ENCODE measurements at places on chromosomes 2 and 18.
A peak's percentile ranks its signal among the peaks of the same experiment; 100 is the strongest.

DNA sequence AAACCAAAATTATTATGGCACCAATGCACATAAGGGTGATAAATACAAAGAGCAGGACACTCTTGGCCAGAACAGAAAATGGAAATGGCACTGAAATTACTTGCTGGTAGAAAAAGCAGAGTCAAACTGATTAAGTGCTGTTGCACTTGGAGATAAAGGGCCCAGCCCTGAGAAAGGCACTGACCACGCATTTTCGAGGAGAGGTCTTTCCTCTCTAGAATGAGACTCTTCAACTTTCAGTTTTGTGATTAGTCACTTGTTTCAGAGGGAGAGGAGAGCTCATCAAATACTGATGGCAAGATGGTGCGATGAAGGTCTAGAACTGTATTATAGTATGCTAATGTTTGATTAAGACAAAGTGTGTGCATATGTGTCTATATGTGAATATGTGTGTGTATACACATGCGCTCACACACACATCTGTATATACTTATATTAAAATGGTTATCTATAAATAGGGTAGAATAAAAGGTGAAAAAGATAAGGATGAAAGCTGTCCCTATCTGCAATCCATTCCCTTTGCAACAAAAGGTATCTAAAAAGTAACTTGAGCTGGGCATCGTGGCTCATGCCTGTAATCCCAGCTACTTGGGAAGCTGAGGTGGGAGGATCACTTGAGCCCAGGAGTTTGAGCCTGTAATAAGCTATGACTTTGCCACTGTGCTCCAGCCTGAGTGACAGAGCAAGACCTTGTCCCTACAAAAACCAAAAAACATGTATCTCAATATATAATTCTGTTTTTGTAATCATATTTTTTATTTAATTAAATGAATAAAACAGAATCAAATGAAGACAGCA is 48.8 kb upstream of the ZDBF2 start:
- no peak for DNase-seq

DNA sequence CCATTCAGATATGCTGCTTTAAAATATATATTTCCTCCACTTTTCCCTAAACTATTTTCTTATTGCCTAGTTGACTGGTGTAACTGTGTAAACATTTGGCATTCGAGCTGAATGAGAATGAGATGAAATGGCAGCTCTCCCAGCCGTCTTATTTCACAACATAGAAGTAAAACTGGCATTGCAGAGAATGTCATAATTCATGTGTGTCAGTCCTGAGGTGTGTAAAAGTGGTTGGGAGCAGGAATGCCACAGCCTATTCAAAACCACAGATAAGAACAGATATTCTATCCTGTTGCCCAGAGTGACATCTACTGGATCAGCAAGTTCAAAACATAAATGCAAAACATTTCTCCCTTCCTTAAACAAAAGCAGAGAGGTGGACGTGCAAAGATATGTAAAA is 565.5 kb upstream of the CHAC2 start:
- peak; percentile 28 for DNase-seq

DNA sequence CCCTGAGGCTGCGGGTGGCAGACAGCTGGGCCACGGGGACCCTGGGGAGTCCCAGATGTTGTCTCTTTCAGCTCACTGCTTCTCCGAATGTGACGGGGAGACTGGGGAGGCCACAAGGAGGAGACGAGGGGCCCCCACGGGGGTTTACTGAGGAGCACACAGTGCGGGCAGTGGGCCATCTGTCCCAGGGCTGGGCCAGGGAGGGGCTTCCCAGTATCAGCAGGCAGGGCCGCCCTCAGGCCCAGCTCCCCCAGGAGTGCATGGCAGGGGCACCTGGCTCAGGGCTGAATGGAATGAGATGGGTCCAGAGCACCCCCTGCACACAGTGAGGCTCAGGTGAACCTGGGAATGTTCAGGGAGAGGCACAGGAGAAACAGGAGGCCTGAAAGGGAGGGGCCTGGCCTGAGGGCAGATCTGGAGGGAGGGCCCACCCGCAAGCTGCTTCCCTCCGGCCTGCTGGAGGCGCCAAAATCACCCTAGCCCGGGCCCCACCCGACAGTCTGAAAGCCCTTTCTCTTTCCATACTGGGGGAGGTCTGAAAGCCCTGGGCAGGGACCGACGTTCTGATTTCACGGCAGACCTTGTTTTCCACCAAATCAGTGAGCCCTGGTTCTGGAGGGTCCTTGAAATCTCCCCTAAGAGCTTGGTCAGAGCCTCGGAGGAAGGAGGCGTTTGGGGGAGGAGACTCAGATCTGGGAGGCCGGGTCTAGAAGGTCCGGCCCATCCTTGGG is 35.5 kb upstream of the PTMA start:
- peak; percentile 87 for DNase-seq

DNA sequence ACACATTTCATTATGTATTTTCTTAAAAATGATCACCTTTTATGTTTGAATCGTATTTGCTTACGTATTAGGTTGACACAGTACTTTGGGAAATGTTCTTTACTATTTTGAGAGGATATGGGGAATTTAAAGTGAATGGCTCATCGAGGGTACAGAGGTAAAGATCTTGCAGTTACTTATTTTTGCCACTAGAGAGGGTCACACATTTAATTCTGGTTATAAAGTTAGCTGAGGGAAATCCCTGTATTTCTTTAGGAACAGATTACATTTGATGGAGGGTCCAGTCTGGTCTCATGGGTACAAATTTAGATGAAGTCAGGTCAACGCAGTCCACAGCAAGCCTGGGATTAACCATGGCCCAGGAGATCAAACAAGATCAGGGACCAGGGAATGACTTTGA is 24.5 kb downstream of the DYNC2LI1 start:
- peak; percentile 25 for DNase-seq

DNA sequence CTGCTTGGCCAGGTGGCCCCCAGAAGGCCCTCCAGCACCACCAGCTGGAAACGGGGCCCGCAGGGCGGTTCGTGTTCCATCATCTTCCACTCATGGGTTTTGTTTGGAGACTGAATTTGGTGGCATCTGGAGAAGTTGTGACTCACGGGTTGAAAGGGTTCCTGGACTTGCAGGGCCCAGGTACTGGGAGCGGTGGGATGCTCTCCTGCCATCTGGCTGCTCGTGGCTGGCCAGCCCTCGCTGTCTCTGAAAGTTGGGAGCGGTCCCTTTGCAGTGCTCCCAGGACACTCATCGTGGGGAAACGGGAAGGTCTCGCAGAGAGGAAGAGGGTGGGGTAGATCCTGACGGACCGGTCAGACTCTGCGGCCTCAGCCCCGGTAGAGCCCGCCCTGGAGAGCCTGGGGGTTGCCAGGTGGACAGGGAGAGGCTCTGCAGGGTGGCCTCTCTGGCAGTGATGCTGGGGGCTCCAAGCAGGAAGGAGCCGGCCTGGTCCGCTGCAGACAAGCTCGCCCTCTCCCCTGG is 47.5 kb downstream of the TWIST2 start:
- DNase-seq: no peak

DNA sequence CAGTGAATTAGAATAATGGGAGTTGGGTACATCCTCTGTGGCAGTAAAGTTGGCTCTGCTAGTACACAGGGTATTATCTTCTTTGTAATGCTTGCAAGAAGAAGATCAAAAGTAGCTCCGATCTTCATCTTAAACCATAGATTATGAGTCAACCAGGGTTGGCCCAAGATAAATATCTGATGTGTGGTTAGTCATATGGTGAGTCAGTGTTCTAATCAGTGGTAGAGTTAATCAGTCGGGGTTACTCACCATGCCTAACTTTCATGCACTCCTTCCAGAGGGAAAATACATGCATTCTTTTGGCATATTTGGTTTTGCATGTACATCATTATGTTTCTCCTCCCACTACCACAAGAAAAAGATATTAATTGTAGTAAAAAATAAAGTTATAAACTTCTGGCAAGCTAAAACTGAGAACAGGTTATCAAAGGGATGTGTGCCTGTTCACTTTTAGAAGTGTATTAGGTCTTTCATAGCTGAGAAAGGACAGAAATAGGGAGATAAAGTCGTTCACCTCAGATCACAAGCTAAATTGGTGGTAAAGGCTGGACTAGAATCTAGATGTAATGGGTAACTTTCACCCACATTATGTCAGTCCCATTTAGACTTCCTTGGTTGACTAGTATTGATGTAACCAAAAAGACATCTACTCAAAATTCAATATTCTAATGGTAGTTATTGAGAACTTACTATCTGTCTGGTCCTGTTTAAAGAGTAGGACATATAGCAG is 684.4 kb downstream of the IRS1 start:
- peak; percentile 10 for DNase-seq

DNA sequence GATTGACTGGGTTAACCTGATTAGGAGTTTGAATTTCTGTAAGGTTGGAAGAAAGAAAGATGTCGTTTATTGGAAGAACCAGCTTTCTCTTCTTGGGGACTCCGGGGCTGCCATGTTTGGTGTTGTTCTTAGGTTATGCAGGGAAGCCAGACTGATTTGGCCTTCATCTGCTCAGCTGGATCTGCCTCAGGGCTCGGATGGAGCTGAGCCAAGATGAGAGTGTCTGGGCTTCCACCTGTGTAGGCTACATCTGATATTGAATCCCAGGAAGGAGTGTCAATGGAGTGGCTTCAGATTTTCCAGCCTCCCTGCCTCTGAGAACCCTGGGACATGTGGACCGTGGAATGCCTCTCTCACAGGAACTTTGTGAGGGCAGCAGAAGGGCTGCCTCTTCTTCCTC is 126.1 kb downstream of the WDSUB1 start:
- DNase-seq: no peak

DNA sequence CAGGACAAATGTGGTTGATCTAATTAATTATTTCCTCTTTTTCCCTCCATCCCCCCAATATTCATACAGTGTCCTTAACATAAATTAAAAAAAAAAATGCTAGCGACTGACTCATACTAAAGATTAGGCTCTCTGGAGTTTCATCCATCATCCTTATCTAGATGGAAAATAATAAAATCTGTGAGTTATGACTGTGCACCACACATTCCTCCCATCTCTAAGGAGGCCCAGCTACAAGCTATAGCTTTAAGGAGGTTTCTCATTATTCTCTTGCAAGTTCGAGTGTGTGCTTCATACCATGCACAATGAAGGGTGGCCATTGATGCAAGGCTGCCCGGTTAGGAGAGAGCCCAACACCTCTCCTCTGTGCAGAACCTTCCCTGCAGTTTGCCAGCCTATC is 77.3 kb downstream of the XDH start:
- no peak for DNase-seq

DNA sequence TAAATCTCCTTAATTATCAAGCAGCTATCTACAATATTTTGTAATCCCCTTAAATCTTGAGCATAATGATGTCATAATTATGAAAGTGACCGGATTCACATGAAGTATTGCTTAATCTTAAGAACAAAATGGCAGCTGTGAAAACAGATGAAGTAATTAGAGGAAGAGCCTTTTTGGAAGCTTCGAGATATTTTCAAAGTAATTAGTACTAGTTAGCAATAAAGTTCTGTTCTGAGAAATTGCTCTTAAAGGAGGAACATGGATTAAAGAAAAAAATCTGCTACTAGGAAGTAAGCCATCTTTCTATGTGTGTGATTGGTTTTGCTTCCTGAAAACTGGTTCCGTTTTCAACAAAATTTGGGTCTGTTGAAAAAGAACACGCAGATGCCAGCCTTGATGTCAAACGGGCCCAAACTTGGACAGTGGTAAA is 18.3 kb downstream of the CLUL1 start:
- DNase-seq: no peak

GRCh38 chr18:25737710-25738311 is 352.6 kb downstream of the SS18 start:
- peak; percentile 62 for DNase-seq

Data from NCI-H82 (cell line).